Large intestine (tissue), 12 donors: ENCODE measurements at places on chromosomes 5 and 9. TPM values are rescaled to one million over a fixed set of nuclear protein-coding genes. Genes with fewer than 3 reads are reported as not detected.
A peak's percentile ranks its signal among the peaks of the same experiment; 100 is the strongest.

DNA sequence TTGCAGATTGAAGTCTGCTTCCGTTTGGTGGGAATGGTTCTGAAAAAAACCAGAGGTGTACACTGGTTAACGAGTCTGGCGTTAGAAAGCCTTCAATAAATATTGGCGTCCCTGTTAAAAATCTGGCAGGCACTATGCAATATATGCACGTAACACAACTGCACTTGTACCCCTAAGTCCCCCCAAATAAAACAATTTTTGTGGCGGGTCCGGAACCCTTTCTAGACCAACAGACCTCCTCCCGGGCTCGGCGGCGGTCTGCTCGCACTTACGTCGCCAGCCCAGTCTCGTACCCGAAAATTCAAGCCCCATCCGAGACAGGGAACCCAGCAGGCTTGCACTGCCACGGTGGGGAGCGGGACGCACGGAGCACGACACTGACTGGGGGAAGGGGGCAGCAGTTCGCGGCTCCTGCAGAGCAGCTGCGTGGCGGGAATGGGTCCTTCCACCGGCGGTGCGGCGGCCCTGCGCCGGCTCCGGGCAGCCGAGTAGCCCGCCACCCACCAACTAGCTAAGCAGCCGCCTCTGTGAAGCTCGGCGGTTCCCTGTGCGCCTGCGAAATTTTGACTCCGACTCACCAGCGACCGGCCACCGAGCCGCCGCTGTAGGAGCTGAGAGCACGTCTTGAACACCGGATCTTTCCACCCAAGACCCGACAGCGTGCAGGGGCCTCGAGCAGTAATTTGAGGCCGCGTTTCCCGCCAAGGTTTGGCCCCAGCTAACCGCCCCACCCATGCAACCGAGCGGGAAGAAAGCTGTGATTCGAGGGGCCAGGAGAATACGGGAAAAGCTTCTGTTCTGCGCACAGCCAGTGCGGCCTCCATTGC, 3.9 kb downstream of the MCIDAS start:
- peak; percentile 43 for DNase-seq

UTP15 gene
- 12.0 TPM for polyA plus RNA-seq

DNA sequence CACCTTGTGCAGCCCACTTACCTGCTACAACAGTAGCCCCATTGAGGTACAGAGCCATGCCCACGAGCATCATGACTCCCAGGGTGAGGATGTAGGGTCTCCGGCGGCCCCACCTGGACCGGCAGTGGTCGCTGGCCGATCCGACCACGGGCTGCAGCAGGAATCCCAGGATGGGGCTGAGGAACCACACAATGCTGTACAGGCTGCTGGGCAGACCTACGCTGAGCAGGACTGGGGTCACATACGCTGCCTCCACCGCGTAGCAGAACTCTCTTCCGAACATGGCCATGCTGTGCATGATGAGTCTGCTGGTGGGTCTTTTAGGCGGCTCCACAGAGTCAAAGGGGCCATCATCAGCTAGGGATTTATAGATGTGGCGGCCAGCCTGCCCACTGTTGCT, 315 bp downstream of the SLC45A2 start:
- DNase-seq, result no peak

DNA sequence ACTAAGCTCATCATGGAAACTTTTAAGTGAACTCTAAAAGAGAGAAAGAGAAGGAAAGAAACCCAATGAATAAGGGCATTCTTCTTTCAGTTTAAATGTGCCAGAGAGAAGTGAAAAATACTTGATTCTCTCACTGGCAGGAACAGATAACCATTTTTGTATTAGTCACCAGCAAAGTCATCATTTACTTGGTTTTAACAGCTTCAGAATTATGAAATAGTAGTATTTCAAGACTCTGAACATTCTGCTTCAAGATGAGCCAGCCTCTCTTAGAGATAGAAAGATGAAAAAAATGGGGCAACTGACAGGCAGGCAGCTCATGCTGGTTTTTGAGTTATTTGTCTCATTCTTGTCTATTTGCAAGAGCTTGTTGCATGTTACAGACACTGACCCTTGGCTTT, 103.5 kb downstream of the GCNT1 start:
- DNase-seq, result no peak

- DNase-seq, result no peak
Measured at GRCh38 chr5:143955141-143955540, 143.2 kb downstream of the HMHB1 start.

SHISAL2B gene
- 0.06 TPM for polyA plus RNA-seq

NMUR2 gene
- polyA plus RNA-seq, result 0.75 TPM

DNA sequence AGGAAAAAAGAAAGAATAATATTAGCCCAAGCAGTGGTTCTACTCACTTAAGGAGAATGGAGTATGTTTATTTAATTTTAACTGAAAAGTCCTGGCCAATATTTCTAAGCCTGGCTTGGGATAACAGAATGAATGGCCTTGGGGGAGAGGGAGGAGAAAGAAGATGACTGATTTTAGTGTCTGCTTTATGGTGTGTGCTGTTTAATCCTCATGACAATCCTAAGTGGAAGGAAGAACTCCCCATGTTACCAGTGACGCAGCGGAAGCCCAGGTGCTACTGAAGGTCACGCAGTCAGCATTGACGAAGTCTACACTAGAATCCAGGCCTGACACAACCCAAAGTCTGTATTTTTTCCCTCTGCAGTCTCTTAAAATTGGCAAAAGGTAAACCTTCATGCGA, 50.5 kb downstream of the PALM2AKAP2 start:
- DNase-seq, result no peak

GRCh38 chr5:56848206-56848605, 32.9 kb downstream of the MAP3K1 start:
- DNase-seq, result no peak

SPACA9 gene
- polyA plus RNA-seq, result 2.5 TPM

PNPLA7 gene
- polyA plus RNA-seq, result 7.2 TPM

- no peak for DNase-seq
Measured at GRCh38 chr5:132115375-132115774, 41.8 kb downstream of the CSF2 start.

DNA sequence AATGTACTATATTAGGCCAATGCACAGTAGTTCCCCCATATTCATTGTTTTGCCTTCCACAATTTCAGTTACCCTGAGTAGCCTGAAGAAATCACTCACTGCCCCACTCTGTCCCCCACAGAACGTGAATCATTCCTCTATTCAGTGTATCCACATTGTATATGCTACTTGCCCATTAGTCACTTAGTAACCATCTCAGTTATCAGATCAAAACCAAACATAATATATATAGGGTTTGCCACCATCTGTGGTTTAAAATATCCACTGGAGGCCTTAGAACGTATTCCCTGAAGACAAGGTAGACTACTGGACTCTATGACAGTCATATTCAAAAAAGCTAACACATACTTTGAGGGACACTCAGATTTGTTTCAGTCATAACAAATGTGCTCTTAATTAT, 465.7 kb upstream of the RGMB start:
- no peak for DNase-seq

- DNase-seq, result no peak
Measured at GRCh38 chr9:93011114-93011513, 47.4 kb upstream of the SUSD3 start.

TXNDC8 gene
- not detected for polyA plus RNA-seq

QRFP gene
- 0.36 TPM for polyA plus RNA-seq

- no peak for DNase-seq
Measured at GRCh38 chr5:171931163-171931562, 75.3 kb downstream of the FBXW11 start.

- DNase-seq, result peak; percentile 37
Measured at GRCh38 chr5:10145923-10146401, 103.7 kb downstream of the ATPSCKMT start.

GRCh38 chr5:156762771-156763170, 87.3 kb upstream of the PPP1R2B start:
- DNase-seq, result no peak

GRCh38 chr5:77311214-77311571, 100.7 kb downstream of the PDE8B start:
- DNase-seq, result no peak

CAPSL gene
- polyA plus RNA-seq, result 0.25 TPM
